Bronchial epithelial cell (primary cell): ENCODE measurements at places on chromosomes 6 and 20. TPM values are rescaled to one million over a fixed set of nuclear protein-coding genes. Genes with fewer than 3 reads are reported as not detected.
A peak's percentile ranks its signal among the peaks of the same experiment; 100 is the strongest.

- peak; percentile 100 for DNase-seq
Measured at GRCh38 chr6:4358414-4359107, 223.2 kb upstream of the ECI2 start.

DNA sequence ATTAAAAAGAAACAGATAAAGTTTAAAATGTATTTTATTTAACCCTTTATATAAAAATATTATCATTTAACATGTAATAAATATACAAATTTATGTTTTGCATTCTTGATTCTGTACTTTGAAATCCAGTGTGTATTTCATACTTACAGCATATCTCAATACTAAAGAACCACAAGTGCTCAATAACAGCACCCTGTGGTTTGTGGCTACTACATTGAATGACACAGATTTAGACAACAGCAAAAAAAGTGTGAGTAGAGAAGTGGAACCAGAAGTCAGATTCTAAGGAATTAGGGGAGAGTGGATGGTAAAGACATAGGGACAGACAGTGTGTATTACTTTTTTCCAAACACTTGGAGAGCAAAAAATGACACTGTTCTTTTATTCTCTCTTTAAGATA lies 524.5 kb downstream of the BMP2 start:
- DNase-seq = no peak

DNA sequence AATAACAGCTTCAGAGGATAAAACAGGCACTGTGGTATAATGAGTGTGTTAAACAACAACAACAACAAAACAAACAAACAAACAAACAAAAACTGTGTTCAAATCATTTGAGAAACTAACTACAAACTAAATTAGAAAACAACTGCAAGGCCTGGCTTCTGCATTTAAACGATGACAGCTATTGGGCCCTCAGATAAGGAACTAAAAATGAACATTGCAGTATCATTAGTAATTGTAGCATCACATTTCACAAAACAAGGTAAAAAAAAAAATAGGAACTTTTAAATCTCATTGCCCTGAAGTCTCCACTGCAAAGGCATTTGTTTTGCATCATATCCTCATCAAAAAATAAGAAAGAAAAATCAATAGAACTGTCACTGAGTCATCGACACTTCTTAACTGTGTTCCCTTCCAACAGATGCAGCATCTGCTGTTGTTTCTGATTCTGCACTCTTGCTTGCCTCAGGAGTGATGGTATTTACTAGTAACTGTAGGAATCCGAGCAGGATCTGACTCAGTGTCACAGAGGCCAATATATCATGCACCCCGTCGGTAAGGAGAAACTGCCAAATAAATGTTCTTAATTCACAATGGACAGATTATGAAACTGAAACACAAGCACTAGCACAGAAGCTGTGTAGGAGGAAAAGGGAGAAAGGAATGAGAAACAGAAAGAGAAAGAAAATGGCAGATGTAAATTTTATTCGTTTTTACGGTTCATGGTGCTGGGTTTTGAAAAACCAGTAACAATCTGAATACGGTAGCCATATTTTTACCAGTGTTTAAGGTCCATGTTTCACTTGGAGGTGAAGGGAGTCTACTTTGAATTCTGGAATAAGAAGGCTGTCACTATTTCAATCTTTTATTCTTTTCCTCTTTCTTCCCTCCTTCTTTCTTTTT lies 365.7 kb upstream of the EPHA7 start:
- DNase-seq = no peak

GCNT2 gene
- 10.3 and 15.5 TPM in 2 replicates for total RNA-seq

TDRD6 gene
- 0.26 TPM in 2 replicates for total RNA-seq
